Activated CD8-positive, alpha-beta memory T cell treated with anti-CD3 and anti-CD28 coated beads, Interleukin-2, amount 50 U/mL, for 4 hours (primary cell): ENCODE measurements at places on chromosomes 7 and 10.

GRCh38 chr7:51666266-51666665 lies 349.7 kb upstream of the COBL start:
- no peak for DNase-seq

- DNase-seq: no peak
These were observed 1.3 kb upstream of the RASSF4 start for GRCh38 chr10:44958196-44958897.

DNA sequence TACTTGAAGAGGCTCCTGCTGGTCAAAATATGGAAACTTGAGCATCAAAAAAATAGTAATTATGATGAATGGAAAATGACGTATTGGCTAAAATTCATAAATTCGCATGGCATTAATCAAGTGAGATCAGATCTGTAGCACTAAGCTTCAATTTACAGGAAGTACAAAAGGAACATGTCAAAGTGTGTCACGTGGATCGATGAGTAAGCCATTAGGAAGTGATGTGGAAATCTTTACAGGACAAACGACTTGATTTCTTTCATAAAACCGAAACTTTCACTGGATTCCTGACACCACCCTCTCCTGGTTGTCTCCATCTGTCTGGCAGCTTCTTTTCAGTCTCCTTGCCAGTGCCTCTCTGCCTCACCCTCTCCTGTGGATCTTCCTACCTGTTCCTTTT lies 25.8 kb downstream of the AKR1C8 start:
- DNase-seq: no peak

- no peak for DNase-seq
These were observed 55.9 kb upstream of the PAPSS2 start for GRCh38 chr10:87603769-87604168.

DNA sequence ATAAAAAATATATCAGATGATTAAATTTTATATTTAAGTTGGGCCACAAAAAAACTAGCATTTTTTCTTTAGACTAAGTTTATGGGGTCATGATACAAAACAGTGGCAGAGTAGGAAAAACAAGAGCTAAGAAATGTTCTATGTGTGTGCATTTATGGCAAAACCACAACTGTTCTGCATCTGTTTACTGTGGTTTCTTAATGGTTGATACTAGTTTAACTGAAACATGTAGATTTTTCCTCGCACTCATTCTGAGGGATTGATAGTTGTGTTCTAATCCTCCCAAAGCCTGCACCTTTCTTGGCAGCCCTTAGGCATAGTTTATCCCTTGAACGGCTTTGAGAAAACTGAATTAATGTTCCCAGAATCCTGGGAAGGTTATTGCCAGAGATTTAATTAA lies 66.6 kb upstream of the PHYHIPL start:
- DNase-seq: no peak

DNA sequence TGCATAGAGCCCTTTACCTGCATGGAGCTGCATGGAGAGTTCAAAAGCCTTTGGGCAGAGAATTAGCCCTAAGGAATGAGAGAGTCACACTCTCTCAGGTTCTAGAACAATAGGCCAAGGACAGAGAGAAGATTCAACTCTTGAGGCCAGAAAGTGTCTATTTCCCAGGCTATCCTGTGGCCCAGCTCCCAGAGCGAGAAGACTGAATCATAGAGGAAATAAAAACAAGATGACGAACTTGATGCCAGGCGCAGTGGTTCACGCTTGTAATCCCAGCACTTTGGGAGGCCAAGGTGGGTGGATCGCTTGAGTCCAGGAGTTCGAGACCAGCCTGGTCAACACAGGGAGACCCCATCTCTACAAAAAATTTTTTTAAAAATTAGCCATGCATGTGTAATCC lies 18.3 kb upstream of the PODXL start:
- DNase-seq: no peak

DNA sequence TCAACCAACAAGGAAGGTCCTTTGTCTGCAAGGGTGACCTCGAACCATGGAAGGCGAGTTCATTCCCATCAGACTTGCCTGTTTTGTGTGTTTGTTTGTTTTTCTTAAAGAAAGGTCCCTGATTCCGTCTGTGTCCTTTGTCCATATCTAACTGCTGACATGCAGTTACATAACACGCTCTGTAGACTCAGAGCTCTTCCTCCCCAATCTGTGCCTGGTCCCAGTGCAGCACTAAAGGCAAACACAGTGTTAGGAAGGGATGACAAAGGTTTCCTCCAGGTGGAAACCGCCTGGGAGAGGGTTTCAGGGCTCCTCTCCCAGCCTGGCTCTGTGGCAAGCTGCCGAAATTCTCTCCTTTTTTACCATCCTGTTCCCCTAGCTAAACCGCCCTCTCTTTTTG lies 13.4 kb downstream of the JCAD start:
- no peak for DNase-seq

DNA sequence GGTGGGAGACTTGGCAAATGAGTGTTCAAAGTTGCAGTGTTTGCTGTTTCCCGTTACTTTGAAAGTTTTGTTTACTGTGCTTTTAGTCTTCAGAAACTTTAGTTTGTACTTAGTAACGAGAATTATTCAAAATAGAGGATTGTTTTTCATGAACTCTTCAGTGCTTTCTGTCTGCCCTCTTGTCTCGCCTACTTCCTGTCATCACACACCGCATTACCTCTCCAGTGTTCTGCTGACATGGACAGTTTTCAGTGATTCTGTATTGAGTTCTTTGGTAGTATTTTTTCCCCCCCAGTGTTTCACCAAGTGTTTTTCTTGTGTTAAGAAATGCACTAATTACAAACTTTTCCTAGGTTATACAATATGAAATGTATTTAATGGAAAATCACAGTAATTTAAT lies 207.0 kb downstream of the MLLT10 start:
- DNase-seq: no peak

GRCh38 chr7:106420210-106420609 lies 135.4 kb upstream of the NAMPT start:
- no peak for DNase-seq

DNA sequence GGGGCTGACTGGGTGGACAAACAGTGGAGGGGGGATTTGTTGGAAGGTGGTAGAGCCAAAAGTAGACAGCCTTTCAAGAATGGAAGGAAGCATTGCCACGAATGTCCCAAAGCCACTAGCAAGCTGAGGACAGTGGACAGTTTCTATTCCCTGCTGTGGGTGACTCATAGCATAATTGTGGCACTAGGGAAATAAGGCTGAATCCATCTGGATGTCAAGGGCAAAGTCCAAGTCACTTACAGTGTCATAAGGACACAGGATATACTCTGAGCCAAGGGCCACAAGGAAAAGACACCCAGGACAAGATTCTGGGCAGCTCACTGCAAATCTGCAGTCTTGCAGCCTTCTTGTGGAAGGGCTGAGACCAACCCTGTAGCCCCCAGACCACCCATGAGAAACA lies 79.7 kb downstream of the FRMPD2 start:
- no peak for DNase-seq

- no peak for DNase-seq
These were observed 117.1 kb downstream of the FGFR2 start for GRCh38 chr10:121481180-121481579.

GRCh38 chr10:60535427-60535826 lies 145.8 kb upstream of the ANK3 start:
- no peak for DNase-seq

DNA sequence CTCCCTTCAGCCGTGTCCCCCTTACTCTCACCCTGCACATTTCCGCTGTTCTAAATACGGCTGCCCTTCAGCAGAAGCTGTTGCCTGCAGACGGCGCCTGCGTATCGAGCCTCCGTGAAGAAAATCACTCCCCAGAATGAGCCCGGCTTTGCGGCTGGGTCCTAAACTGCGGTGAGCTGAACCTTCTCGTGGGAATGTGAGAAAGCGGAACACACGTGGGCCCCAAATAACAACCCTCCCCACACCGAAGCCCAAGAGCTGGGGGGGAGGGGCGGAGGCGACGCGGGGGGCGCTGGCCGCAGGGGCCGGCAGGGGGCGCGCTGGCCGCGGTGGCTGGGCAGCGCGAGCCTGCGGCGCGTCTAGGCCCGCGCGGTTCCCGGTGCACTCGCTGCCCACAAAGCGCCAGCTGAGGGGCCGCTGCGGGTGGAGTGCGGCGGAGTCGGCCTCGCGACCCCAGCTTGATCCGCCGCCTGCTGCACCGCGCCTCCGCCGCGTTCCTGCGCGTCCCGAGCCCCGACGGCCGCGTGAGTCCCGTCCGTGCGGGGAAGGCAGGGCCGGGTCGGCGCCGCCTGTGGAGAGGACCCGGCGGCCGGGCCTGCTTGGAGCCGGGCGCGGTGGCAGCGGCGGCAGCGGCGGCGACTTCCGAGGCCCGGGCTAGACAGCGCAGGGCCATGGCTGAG lies at the start of gene ZNF398:
Gene ZNF398 (plus strand): TSS at position 382 of the 680 bp plus-strand sequence. CDS start 290 bp downstream, at position 672.
- peak; percentile 81 for DNase-seq

DNA sequence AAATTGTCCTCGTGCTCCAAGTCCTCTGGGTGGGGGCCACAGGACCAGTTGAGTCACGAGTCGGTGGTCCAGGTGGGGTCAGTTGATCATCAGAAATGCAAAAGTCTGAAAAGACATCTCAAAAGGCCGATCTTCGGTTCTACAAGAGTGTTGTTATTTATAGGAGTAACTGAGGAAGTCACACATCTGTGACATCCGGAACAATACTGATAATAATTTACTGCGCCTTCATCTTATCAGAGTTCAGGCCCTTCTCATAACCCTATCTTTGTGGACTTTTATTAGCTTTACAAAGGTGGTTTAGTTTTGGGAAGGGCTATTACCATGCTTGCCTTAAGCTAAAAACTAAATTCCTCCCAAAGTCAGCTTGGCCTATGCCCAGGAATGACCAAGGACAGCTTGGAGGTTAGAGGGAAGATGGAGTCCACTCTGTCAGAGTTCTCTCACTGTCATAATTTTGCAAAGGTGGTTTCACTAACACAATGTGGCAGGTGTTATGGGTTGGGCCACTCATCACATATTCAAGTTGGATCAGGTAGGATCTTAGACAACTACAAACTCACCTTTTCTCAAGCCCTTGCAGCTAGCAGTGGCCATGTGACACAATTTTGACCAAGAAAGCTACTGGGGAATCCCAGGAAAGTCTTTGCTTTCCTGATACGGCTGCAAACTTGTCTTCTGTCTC lies 54.7 kb upstream of the CHST3 start:
- DNase-seq: no peak

GRCh38 chr10:70832221-70832620 lies 16.5 kb downstream of the SGPL1 start:
- no peak for DNase-seq

DNA sequence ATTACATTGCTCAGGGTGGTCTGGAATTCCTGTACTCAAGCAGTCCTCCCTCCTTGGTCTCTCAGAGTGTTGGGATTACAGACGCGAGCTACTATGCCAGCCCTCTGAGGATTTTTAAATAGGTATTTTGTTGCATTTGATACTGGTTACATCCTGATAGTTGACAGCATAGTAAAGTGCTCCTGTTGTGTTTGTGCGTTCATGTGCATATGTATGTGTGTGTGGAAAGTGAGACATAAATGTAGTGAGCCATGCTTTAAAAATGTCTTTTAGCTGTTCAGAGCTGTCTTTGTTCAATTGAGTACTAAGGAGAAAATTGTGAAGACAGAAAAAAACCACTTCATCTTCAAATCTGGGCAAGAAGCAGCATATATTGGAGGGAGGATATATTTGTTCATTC lies 27.8 kb downstream of the ZNRF2 start:
- no peak for DNase-seq

DNA sequence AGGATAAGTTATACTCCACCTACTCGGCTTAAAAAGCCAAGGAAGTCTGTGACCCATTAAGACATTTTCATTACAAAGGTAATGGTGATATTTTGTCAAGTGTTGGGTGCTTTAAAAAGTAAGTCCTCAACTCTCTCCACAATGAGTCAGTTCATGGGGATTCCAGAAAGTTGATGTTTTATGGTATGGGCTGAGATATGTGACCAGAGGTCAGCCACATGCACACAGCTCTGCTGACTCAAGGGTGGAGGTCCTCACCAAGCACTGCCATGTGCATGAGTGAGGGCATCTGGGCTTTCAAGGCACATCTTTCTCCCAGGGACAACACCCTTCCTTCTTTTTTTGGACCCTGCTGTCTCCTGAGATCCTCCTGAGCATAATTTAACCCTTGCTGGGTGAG lies 292.9 kb downstream of the PTEN start:
- DNase-seq: no peak

GRCh38 chr10:110388687-110389052 lies 84.0 kb upstream of the SMNDC1 start:
- DNase-seq: no peak

GRCh38 chr7:105764506-105764905 lies 111.9 kb downstream of the ATXN7L1 start:
- DNase-seq: no peak

GRCh38 chr7:6015917-6016652 lies 7.0 kb downstream of the AIMP2 start:
- no peak for DNase-seq

- DNase-seq: no peak
These were observed 18.3 kb upstream of the RPA3 start for GRCh38 chr7:7736671-7737070.

DNA sequence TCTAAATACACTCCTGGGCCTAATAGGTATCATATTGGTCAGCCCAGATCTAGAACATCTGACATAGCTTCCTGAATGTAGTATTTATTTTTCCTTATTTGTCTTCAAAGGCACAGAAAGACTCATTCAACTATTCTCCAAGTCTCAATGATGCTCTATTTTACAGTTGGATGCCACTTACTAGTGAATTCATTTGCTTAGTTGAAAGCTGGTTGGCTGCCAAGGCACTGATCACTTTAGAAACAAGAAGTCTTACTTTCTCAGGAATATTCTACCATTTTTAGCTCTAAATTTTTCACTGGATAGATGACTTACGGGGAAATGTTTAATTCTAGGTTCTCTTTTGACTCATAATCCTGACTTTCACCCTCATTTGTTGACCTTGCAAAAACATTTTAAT lies 863.4 kb downstream of the SORCS1 start:
- DNase-seq: no peak

GRCh38 chr7:10436302-10436701 lies 537.4 kb upstream of the PHF14 start:
- no peak for DNase-seq

- DNase-seq: no peak
These were observed 413.8 kb downstream of the KCNMA1 start for GRCh38 chr10:77223526-77224460.
